ENCODE measurements at places on chromosomes 7 and 10.

DNA sequence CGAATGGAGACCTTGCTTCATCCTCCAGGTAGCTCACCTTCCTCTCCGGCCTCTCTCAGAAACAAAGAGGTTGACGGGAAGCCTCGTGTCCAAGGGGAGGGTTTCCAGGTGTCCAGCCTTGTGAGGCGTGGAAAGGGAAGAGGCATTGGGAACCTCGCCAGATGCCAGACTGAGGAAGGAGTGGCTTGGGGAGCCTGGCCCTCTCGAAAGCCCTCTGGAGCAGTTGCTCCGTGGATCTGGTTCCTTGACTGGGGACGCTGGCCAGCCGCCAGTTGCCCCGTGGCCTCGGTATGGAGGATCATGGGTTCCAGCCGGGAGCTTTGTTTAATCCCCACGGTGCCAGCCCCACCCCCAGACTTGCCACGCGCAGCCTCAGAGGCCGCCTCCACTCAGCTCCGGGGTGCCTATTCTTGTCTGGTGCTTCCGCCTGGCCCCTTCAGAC is 30.3 kb upstream of the SUN1 start:
- no peak for DNase-seq

DNA sequence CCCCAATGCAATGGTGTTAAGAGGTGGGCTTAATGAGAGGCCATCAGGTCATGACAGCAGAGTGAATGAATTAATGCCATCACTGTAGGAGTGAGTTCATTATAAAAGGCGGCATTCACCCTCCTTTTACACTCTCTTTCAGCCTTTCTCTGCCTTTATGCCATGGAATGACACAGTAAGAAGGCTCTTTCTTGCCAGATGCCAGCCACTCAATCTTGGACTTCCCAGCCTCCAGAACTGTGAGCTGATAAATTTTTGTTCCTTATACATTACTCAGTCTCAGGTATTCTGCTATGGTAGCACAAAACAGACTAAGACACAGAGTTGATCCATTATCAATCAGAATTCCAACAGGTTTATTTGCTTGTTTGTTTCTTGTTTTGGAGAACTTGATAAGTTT is 3.2 kb downstream of the TCAF1 start:
- DNase-seq, result no peak

GRCh38 chr7:18437101-18437500 is 58.4 kb upstream of the HDAC9 start:
- no peak for DNase-seq

DNA sequence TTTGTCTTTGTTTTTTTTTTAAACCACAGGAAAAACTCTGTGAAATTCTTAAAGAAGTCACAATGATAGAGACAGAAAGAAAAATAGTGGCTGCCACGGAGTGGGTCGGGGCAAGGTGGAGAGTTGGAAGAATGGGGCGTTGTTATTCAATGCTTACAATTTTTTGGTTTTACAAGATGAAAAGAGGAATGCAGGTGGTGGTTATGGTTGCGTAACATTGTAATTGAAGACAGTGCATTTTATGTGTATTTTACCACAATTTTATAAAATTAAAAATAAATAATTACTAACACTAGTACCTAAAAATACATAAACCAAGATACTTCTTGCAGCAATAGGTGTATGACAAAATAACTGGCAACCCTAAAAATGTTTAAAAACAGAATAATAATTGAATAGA is 76.9 kb upstream of the VOPP1 start:
- no peak for DNase-seq

DNA sequence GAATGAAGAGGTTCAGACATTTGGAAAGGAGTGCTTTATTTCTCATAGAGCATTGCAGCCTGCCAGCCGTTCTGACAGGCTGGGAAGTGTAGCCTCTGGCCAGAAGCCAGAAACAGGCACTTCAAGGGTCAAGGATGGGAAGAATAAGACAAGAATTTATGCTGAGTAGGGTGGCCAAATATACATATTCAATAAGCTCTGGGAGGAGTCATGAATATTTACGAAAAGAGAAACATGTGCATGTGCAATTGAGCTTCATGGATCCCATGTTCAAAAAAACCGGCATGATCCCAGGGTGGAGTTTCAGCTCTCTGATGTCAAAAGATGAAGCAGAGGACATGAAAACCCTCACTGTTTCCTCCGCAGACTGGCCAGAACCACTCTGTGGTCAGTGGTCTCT is 32.9 kb downstream of the TLX1 start:
- DNase-seq, result no peak

DNA sequence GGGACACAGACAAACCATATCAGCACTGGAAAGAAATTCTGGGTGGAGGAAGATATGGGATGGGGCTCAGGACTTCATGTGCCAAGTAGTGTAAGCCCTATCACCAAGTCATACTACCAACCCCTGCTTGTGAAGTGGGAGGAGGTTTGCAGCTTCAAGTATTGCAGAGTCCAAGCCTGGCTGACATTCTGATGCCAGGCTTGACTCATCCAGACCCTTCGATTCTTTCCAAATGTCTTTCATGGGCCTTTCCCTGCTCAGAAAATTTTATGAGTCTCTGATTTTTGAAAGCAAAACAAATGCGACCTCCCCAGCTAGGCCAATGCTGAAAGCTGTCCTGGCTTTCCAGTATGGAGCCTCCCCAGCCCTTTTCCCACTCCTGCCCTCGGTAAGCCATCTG is 45.1 kb upstream of the SMNDC1 start:
- no peak for DNase-seq

- DNase-seq, result no peak
Observed at GRCh38 chr7:28900311-28900710, 57.8 kb downstream of the TRIL start.

- DNase-seq, result no peak
Observed at GRCh38 chr10:12196531-12197211, 683 bp downstream of the CDC123 start.

DNA sequence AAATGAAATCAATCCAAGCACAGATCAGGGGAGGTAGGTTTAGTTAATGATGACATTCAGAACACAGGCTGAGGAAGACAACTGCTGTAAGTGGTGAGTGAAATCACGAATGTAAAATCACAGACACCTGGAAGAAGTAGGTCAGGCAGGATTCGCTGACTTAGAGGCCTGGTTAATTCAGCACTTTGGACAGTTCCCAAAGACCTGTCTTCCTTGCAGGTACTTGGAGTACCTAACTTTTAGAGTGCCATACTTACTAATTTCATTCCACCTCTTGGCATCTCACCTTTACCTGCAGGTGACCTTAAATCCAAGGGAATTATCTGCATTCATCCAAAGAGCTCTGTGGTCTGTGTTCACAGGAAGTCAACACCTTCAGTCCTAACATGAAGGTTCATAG is 822.3 kb downstream of the PHTF2 start:
- no peak for DNase-seq

DNA sequence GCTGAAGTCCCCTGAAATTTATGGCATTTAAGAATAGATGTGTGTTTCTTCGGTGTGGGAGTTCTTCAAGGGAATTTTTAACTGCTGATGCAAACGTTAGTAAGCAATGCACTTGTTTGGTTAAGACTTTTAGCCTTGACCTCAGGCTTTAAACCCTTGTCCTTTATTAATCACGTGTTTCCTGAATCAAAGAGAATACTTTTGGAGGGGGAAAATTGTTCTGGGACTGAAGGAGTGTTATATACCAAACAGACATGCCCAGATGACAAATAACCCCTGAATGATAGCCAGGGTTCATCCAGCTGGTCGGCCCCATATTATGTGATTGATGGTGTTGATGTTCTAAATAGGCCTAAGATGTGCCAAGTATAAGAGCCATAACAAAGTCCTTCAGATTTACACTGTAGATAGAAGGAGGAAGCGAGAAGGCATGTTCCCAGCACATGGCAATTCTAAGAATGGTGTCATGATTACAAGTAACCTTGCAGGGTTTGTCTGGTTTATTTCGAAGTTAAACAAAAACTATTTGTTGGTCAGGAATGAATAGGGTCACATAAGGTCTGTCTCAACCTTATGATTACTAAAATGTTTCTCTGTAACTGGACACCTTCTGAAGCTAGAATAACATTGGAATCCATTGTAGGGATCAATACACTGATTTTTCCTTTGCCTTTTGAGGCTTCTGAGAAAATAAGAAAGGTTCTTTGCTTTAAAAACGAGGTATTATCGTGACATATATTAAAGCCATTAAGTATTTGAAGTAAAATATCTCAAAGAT is 124.2 kb upstream of the SEM1 start:
- no peak for DNase-seq

- DNase-seq, result no peak
Observed at GRCh38 chr7:15751191-15751701, 64.8 kb upstream of the MEOX2 start.

GRCh38 chr10:34168439-34168838 is 646.7 kb downstream of the PARD3 start:
- no peak for DNase-seq

DNA sequence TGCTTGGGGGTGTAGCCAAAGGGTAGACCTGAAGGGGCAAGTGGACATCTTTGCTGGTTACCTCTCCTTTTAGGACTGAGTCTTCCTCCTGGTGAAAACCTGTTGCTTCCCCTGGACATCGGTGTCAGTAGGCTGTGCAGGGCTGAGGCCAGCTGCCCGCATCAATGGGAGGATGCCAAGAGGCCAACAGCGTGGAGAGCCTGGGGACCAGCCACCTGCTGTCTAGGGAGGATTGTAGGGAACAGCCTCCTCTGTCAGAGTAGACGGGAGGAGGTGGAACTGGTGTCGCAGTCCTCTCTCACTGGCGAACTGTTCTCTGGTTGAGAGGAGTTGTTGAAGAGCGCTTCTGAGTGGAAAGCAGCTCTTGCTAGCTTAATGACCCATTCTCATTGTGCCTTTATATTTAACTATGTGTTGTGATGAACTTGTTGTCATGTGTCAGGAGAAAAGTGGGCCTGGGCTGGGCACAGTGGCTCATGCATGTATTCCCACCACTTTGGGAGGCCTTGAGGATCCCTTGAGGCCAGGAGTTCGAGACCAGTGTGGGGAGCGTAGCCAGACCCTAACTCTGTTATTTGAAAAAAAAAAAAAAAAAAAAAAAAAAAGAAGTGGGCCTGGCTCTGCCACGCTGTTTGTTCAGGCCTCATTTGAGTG is 1.8 kb downstream of the SUFU start:
- no peak for DNase-seq

DNA sequence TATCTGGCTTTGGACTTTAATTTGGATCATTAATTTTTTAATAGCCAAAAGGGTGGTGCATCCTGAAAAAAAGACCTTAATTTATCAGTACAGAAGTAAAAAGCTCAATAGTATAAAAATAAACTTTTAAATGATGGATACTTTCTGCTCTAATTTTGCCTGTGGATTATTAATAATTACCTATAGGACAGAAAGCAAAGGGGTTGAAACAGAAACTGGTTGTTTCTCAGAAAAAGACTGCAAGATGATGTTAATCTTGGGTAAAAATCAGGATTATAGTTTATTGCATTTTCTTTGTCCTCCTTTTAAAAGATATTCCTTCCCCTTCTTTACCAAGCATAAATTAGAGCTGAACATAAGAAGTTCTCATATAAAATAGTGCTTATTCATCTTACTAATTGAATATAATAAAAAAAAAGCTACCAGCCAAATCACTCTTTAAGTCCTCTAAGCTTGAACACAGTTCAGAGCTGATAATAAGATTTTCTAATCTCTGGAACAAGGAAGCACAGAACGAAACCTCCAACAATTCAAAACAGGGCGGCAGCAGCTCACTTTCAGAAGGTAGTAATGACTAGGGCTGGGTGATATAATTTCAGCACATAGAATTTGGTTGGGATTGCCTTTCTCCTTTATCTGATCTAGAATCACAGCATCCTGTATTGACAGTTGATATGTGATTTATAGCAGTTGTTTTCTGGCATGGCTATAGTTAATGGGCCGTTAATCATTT is 8.1 kb upstream of the GPR85 start:
- no peak for DNase-seq

DNA sequence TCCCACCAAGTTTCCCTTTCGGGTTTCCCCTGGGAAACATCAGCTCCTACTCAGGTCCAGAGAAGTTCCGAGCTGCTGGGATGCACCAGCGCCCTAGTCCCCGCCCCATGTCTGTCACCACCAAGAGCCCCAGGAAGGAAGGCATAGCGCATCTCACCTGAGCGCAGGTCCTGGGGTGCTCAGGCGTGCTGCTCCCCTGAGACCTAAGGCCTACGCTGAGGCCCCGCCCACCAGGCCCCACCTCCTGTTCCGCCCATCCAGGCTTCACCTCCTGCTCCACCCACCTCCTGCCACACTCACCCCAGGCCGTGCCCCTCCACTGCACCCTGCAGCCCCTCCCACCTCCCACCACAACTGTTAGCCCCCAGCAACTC is 1.2 kb upstream of the TFR2 start:
- DNase-seq, result no peak

- no peak for DNase-seq
Observed at GRCh38 chr7:34219153-34219718, 313.9 kb downstream of the BMPER start.

- DNase-seq, result no peak
Observed at GRCh38 chr7:155931396-155932085, 119.3 kb upstream of the SHH start.

DNA sequence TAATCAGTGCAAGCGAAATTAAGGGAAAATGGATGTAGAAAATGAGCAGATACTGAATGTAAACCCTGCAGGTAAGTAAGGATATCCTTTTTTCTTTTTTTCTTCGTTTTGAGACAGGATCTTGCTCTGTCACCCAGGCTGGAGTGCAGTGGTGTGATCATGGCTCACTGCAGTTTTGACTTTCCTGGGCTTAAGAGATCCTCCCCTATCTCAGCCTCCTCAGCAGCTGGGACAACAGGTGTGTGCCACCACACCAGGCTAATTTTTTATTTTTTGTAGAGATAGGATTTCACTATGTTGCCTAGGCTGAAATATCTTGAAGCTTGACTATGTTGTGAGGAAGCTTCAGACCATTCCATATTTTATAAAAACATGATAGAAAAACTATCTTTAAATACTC is 4.3 kb downstream of the PDCD4 start:
- no peak for DNase-seq

DNA sequence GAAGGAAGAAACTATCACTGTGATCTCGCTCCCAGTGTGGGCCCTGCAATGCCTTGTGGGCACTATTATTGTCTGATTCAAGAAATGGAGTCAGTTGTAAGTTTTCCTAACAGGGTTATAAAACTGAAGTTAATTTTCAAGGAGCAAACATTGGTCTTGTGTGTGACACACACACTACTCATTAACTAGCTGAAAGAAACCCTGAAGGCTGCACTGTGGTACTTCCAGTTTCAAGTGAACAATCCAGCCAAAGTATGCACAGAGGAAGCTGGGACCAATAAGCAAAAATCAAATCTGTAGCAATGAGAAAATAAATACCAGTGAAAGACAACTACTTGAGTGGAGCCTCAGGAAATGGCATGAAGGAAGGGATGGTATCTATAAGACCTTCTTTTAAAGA is 506.6 kb upstream of the POT1 start:
- DNase-seq, result no peak

- DNase-seq, result no peak
Observed at GRCh38 chr7:143405173-143406001, 3.3 kb downstream of the EPHA1 start.

- no peak for DNase-seq
Observed at GRCh38 chr7:22578007-22578733, 78.2 kb upstream of the STEAP1B start.

- no peak for DNase-seq
Observed at GRCh38 chr7:30900053-30900452, 11.6 kb upstream of the AQP1 start.
